ENCODE measurements at places on chromosomes 11 and 22. TPM values are rescaled to one million over a fixed set of nuclear protein-coding genes. Genes with fewer than 3 reads are reported as not detected.

Gene E2F8
- 2.7 TPM for total RNA-seq

- no peak for DNase-seq
Observed at GRCh38 chr11:30422447-30423278, 99.8 kb downstream of the ARL14EP start.

DNA sequence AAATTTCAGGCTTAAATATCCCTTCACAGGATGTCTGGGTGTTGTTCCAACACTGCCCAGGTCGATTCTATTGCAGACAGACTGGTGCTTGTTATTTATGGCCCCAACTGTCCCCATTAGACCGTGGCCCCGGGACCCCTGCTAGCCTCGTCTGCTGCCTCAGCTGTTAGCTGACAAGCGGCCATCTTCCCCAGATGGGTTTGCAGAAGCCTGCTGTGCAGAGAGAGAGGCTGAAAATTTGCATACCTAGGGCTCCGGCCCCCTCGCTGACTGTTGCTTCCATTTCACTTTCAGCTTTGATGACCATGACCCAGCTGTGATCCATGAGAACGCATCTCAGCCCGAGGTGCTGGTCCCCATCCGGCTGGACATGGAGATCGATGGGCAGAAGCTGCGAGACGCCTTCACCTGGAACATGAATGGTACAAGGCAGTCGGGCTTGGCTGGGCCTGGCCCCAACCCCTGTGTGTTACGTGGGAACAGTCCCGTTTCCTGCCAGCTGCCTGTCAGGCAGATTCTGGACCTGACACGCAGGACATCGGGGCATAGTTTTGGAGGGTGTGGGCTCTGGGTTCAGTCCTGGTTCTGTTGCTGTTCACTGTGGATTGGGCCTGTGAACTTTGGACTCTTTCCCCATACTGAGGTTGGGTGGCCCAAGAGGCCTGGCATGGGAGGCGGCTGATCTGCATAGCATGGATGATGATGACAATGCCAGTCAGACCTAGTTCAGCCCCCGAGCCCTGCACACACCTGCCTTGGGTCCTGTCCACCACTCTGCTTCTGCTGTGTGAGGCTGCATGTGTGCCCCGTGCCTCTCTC lies 16.4 kb downstream of the SMARCB1 start:
- DNase-seq, result no peak

- DNase-seq, result no peak
Observed at GRCh38 chr11:61125310-61125684, 23.0 kb downstream of the CD5 start.

Gene CHCHD10
- total RNA-seq, result 17.1 TPM

Gene TNNI2
- 322 TPM for total RNA-seq

DNA sequence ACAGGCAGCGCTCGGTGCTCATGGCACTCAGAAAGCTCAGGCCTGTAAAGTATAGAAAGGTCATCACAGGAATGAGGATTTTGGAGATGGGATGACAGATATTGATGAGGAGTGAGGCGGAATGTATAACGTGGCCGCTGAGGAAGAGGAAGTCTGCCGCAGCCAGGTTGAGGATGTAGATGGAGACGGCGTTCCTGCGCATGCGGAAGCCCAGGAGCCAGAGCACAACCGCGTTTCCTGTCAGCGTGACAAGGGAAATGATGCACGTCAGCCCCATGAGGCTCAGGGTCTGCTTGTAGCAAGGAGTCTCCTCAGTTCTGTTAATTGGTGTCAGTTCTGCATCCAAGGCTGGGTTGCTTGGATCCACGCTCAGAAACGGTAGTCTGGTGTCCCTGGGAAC lies 33.1 kb upstream of the MRGPRX1 start:
- DNase-seq, result no peak

DNA sequence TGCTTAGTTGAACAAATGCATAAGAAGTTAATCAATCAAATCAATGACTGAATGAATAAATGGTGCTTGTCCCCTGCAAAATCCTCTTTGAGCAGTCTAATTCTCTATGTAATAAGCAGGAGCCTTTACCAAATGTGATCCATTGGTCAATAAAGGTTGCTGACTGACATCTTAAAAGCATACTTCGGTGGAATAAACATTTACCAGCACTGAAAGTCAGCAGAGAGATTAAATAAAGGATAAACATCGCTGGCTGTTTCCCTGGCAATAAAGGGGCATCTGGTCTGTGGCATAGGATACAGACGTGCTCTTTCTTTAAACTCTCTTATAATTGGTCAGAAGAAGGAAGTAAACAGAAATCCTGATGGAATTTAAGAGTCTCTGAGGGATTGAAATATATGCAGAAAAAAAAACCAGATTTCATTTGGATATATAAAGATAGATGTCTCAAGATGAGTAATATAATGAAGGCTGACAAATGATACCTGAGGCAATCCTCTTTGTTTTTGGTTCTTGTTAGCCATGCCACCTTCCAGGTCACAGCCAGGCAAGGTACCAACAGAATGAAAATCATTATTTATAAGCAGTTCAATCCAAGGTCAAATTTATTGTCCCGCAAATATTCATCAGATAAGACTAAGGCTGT lies 578.4 kb upstream of the CCDC90B start:
- no peak for DNase-seq

Data from skin of body (tissue), 3 donors.